ENCODE measurements at places on chromosomes 3 and 15. TPM values are rescaled to one million over a fixed set of nuclear protein-coding genes. Genes with fewer than 3 reads are reported as not detected.
A peak's percentile ranks its signal among the peaks of the same experiment; 100 is the strongest.

DNA sequence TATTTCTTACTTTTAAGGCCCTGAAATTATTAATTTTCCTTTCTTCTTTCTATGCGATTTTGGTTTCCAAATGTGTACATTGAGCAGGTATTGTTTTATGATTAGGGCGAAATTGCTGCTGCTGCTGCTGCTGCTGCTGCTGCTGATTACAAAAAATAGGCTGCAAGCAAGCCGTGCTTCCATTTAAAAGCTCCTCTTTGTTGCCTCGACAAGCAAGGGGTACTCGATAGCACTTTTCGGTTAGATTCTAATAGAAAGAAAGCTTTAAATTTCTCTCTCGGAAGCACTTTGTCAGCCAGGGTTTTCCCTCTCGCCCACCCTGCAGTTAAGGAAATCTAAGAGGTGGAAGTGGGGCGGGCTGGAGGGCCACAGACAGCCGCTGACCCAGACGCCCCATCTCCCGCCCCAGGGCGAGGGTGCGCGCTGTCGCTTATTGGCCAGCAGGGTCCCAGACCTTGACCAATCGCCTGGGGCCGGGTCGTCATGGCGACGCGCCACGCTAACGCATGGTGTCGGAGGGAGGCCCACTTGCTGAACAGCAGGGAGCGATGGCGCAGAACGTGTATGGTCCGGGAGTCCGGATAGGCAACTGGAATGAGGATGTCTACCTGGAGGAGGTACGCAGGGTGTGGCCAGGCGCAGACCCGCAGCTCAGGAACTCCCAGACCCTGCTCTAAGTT, at the start of gene CFAP161:
CFAP161 (plus strand) TSS at position 489 of the 680 bp plus-strand sequence; CDS start at position 549, 60 bp downstream.
- H3K4me3 ChIP-seq = no peak within 1 kb of the TSS
- no peaks in the 10 kb centered on the region for H3K27me3 ChIP-seq
- no peaks in the 10 kb centered on the region for H3K4me1 ChIP-seq
- no peaks in the 10 kb centered on the region for H3K36me3 ChIP-seq

- no peak for DNase-seq
- no peaks in the 10 kb centered on the region for H3K27me3 ChIP-seq
- peak overlapping the region; percentile 84 for H3K27ac ChIP-seq
- peak overlapping the region; percentile 28 for H3K4me3 ChIP-seq
- no peaks in the 10 kb centered on the region for H3K36me3 ChIP-seq
These were observed 86.4 kb upstream of the ALDH1L1 start for GRCh38 chr3:126266850-126267168.

DNA sequence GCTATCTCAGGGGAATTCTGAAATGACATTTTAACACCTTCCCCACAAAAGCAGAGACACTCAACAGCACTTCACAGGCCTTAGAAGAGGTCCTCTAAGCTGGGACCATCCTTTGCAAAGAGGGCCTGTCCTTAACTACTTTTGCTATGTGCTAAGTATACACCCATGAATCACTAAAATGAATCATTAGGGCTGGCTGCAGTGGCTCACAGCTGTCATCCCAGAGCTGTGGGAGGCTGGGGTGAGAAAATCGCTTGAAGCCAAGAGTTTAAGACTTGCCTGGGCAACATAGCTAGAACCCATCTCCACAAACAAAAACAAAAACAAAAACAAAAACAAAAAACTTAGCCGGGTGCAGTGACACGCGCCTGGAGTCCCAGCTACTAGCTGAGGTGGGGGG, 53.9 kb upstream of the MELTF start:
- H3K4me1 ChIP-seq = no peaks in the 10 kb centered on the region
- H3K36me3 ChIP-seq = peaks cover 26% of the 10 kb centered on the region
- no peak overlapping the region for H3K27ac ChIP-seq

Gene MNS1
- total RNA-seq = 8.4 TPM
